Activated CD4-positive, alpha-beta T cell treated with anti-CD3 and anti-CD28 coated beads, Interleukin-2, Interleukin-4, amounts not matched to agents 100 ng/mL and 50 ng/mL, durations not matched to agents 16 hours and 8 hours (primary cell): ENCODE measurements at places on chromosomes 6 and 20.

DNA sequence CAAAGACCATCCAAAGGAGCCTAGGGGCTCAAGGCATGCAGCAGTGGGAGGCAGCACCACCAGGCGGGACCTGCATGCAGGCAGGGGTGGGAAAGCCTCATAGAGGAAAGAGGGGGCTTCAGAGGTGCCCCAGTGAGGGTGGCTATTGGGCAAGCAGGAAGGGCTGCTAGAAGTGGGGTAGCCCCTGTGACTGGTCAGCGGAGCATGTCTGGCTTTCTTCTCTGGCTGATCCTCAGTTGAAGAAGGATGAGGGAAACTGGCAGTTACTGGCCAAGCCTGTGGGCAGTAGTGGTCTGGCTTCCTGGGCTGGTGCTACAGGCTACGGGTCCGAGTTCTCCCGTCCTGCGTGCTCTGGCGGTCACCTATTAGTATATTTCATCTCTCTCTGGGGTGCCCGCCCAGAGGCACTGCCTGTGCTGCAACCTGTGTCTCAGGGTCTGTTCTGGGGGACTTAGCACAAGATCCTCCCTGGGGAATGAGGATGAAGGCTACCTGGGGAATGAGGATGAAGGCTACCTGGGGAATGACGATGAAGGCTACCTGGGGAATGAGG is 35.9 kb upstream of the CST7 start:
- DNase-seq: no peak

DNA sequence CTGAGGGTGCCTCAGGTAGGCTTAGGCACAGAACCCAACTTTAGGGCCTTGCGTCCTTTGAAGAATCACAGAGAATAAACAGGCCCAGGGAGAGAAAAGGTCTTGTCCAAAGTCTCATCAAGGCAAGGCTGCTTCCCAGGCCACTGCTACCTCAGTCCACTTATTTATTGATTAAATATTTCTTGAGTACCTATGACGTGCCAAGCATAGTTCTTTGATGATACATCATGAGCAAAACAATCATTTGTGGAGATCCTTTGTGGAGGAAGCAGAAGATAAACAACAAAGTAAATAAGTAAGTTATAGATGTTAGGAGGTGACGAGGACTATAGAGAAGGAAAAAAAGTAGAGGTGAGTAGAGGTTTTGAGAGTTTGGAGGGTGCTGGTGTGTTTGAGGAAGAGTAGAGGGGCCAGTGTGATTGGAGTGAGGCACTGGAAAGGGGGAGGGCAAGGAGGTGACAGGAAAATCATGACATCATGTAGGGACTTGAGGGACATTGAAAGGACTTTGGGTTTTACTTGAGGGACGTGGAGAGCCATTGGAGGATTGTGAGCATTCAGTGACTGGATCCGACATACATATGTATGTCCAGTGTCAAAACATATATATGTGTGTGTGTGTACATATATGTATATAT is 14.1 kb upstream of the CHMP4B start:
- no peak for DNase-seq

GRCh38 chr6:3506200-3506599 is 49.4 kb upstream of the SLC22A23 start:
- DNase-seq: no peak

DNA sequence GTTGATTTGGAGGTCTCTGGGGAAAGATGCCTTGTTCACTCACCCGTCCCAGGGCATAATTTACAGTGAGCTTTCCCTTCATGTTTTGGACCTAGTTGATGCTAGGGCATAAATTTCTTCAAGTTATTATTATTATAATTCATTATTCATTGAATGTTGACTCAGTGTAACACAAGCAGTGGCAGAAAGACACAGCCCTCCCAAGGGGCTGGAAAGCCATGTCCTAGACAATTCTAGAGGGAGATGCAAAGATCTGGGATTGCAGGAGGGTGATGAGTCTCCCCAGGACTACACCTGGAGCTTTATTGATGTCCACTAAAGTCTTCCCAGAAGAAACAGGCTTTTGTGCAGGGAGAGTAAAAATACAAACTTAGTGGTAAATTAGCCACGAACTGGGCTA is 322.0 kb upstream of the MOCS1 start:
- no peak for DNase-seq

DNA sequence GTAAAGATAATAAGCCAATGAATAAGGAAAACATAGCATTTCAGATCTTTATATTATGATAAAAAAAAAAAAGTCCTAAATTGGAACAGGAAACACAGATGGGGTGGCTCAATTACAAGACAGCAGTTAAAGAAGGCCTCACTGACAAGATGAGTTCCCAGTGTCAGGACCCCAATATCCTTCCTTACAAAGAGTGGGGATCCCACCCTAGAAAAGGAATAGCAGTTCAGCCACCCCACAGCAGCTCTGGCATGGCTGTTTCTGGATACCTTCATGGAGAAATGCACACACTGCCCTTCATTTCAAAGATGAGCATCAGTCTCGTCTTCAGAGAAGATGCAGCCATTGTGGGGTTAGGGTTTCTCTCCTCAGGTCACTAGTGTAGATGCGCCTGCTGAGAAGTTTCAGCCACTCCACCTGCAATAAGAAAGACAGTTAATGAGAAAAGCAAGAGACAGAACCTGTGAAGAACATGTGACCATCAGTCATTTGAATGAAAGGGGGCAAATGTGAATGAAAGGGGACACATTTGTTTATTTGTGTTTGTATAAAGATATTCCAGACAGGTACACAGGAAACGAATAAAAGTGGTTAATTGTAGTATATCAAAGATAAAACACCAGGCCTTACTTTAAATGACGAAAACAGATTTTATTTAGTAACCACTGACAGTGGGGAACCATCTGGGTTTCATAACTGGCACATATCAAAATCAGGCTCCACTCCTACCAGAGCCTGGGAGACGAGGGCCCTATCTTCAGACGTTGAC is 121.3 kb upstream of the PRSS16 start:
- no peak for DNase-seq

GRCh38 chr6:145457556-145457955 is 277.8 kb downstream of the EPM2A start:
- no peak for DNase-seq
